ENCODE measurements at places on chromosomes 3 and 15.

- no peak for DNase-seq
Observed at GRCh38 chr15:66047321-66048024, 178.2 kb downstream of the RAB11A start.

- no peak for DNase-seq
Observed at GRCh38 chr15:43527016-43527801, 9.8 kb downstream of the MAP1A start.

DNA sequence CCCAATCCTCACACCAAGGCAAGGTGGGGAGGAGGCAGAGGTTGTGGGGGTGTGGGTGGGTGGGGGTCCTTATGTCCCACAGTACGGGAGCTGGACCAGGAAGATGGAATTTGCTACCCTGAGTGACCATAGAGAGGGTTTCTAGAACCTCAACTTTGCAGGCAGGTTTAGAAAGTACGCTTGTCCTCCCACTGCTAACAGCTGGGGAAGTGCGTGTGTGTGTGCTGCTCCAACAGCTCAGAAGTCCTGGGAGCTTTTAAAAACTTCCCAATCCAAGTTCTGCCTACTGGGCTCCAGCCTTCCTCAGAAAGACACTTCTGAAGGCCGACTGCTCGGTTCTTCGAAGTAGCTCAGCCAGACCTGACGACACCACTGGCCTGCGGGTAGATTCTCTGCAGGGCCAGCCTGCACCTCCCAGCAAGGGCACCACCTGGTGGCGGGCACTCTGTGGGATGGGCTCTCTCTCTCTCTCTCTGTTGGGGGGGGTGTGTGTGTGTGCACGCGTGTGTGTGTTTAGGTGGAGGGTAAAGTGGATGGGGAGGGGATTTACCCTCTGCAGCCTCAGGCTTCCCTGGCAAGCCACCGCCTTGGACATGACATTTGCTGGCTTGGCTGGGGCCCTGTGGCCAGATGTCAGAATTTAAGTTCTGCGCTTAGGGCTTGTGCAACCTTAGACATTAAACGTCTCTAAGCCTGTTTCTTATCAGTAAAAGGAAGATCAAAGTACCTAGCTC, 15.6 kb downstream of the TMEM158 start:
- DNase-seq = peak; percentile 48

- no peak for DNase-seq
Observed at GRCh38 chr3:178420033-178420432, 116.2 kb upstream of the KCNMB2 start.

DNA sequence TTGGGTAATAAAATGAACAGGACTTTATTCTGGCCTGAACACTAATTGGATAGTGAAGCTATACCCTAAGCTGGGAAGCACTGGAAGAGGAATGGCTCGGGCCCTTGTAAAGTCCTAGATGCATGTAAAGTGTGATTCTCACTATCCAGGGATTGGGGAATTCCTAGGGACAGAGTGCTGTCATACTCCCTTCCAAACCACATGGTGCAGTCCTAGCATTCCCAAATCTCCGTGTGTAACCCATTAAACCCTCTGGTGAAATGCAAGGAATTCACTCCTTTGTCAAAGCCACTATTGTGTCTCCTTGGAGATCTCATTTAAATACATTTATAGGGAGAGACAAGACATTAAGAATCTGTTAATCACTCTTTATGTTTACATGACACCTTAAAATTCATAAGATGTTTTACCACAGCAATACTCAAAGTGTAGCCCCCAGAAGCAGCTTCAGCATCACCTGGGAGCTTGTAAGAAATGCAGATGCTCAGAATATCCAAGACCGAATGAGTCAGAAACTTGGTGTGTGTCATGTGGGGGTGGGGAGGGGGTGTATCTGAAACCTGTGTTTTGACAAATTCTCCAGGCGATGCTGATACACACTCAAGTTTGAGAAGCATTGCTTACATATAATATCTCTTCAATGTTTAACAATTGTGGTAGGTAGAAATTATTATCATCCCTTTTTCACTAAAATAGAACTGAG, 121.8 kb upstream of the NPHP3 start:
- no peak for DNase-seq

GRCh38 chr3:14506626-14507304, 33.4 kb downstream of the GRIP2 start:
- no peak for DNase-seq

- DNase-seq = no peak
Observed at GRCh38 chr3:127442506-127442905, 148.0 kb downstream of the TPRA1 start.

DNA sequence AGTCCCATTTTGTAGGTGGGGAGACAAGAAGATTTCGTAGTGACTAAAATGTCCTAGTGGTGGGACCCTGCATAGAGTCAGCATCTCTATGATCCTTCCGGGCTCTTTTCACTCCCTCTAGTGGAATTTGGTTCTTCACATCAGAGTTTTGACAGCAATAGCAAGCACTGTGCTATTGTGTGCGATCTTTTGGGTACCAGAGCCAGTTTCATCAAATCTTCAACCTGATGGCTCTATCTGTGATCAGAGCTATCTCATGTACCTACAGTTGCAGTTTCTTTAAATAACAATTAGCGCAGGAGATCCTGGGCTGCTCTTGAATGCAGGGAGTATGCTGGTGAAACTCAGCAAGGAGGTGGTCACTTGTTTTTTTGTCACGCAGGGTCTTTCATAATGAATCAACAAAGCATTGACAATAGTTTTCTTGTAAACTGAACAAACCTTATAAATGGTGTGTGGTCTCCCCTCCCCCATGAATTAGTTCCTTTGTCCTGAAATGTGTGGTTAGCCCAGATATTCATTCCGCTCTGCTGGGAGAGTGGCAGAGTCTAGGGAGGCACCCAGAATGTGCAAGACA, 257.2 kb upstream of the SOX2 start:
- no peak for DNase-seq

- no peak for DNase-seq
Observed at GRCh38 chr3:46905661-46906451, 28.3 kb downstream of the PTH1R start.

GRCh38 chr15:93517176-93517575, 428.2 kb upstream of the RGMA start:
- no peak for DNase-seq

GRCh38 chr3:140284372-140284771, 349.4 kb downstream of the CLSTN2 start:
- no peak for DNase-seq

DNA sequence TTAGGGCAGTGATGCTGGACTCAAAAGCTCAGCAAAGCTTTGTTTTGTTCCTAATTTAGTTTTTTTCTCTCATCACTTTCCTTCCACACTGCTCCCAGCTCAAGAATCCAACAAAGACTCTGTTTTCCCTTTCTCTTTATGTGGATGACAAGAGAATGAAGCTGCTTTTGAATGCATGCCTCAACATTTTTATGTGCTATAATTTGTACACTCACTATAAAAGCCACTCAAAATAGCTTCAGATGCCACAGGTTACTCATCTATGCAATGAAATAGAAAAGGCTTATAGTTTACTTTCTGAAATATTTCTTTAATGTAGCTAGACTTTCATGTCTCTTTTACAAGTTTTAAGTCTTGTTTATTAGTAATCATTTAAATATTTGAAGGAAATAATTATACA, 714.9 kb downstream of the OTOL1 start:
- no peak for DNase-seq

DNA sequence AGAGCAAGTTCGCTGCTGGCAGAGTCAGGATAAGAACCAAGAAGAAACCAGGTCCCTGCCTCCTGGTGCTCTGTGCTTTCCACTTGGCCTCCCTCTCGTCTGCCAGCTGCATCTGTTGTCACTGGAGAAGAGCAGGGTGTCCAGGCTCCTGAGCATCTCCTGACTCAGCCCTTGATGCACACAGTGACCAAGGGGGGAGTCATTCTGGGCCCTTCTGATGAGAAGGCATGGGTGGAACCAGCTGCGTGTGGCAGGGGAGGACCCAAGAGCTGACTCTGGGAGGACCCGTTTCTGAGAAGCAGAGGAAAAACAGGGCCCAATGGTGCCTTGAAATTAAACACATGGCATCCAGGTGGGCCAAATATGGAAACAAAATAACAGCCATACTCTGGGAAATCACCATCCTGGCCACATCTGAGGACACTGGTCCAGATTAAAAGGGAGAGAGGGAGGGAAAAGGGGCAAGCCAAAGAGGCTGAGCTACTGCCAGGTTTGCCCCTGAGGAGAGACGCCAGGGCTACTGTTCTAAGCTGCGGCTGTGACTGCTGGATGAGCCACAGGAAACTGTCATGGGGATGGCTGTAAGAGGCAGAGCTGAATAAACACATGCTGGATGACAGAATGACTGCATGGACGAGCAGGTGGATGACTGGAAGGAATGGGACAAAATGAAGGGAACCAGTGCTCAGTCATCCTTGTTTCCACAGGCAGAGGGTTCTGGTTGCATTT, 58.1 kb upstream of the CA12 start:
- no peak for DNase-seq

DNA sequence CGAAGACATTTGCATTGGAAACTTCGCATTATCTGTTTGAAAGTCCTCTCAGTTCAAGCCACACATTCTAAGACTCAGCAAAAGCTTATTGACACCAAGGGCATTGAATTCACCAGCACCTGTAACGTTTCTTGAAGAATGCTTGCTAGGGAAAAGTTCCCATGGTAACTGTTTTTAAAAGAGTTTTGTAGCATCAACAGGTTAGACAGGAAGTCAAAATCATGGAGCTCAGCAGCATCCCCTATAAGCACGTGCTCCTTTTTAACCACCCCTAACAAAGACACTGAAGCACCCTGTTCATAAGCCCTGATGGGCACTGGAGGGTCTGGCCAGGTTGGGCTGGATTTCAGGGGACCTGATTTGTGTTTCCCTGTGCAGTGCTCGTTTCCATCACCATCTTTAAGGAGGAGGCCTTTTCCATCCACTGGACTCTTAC, 229.7 kb upstream of the BHLHE40 start:
- DNase-seq = no peak

DNA sequence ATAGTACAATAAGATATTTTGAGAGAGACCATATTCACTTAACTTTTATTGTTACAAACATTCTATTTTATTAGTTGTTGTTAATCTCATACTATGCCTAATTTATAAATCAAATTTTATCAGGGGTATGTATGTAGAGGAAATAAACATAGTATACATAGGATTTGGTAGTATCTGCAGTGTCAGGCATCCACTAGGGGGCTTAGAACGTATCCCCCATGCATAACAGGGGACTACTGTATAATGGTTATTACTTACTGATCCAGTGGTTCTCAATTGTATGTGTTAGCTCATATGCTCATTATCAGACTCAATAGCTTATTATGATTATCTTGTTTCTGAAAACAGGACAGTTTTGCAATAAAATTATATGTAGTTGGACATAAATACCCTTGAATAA, 27.6 kb downstream of the CMC1 start:
- no peak for DNase-seq

DNA sequence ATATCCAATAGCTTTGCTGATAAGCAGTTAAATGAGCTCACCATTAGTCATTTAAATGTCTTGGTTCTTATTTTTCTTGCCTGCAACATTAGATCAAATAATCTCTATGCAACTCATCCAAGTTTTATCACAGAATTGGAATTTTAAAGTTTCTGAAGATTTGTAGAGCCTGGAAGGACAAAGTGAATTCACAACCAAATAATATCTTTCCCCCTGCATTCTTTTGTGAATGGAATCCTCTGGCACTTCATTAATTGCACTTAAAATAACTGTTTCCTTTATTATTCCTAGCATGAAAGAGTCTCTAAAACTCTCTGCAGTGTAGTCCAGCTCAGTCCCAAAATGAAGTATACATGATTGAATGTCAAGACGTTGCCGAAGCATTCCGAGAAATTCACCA, 345.6 kb upstream of the TGFBR2 start:
- DNase-seq = no peak

All from right lung (tissue), 10 donors.